ENCODE measurements at places on chromosomes 4 and X. TPM values are rescaled to one million over a fixed set of nuclear protein-coding genes. Genes with fewer than 3 reads are reported as not detected.

DNA sequence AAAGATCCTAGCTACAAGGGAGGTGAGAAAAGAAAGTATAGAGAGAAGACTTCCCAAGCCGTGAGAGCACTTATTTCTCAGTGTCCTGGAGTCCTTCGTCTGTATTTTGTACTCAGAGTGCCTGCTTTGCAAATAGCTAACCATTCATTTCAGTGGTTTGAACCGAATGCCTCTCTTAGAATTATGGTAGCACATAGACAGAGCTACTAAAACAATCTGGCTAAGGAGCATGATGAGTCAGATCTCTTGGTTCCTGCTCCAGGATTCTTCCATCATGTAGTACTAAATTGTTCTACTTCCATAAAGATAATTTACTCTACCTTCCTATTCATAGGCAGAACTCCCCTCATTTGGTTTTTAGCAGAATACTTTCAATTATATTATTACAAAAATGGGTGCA, 946.6 kb downstream of the STIM2 start:
- DNase-seq = no peak

DNA sequence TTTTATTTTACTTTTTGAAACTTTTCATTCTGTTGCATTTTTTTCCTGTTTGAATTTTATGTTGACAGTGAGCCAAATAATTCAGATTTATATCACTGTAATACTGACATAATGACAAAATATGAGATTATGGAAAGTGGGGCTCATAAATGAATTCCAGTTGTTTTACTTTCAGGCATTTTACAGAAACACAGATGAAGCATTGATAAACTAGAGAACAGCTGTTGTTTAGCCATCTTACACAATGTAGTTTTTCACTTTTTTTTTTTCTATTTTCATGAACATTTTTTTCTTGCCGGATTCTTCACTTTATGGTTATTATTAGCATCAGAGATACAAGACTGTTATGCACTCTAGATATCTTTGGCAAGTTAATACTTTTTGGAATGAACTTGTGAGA, 91.7 kb upstream of the PAQR3 start:
- DNase-seq = no peak

GRCh38 chr4:79964400-79965211, 108.4 kb downstream of the ANTXR2 start:
- DNase-seq = no peak

DNA sequence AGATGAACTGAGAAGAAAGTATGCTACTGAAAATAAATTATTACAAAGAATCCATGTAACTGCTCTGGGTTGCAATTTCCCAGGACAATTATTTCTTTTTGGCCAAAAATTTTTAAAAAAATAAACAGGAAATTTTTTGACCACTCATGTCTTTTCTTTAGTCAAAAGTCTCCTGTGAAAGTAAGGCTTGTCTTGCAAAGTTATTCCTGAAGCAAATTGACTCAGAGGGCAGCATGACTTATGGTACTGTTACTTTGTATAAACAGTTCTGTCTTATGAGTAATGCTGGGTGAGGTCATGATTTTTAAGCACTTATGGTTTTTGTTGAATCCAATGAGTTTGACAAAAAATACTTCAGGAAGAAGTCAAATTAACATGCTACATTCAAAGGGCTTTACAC, 292.8 kb upstream of the ARSJ start:
- no peak for DNase-seq

- DNase-seq = no peak
These were observed 50.5 kb upstream of the FAM47C start for GRCh38 chrX:36957425-36958328.

GRCh38 chr4:105470766-105471165, 3.1 kb downstream of the PPA2 start:
- DNase-seq = no peak

- DNase-seq = no peak
These were observed 958.1 kb upstream of the GRID2 start for GRCh38 chr4:91345632-91346031.

GRCh38 chrX:29143356-29143755, 556.1 kb downstream of the IL1RAPL1 start:
- DNase-seq = no peak

DNA sequence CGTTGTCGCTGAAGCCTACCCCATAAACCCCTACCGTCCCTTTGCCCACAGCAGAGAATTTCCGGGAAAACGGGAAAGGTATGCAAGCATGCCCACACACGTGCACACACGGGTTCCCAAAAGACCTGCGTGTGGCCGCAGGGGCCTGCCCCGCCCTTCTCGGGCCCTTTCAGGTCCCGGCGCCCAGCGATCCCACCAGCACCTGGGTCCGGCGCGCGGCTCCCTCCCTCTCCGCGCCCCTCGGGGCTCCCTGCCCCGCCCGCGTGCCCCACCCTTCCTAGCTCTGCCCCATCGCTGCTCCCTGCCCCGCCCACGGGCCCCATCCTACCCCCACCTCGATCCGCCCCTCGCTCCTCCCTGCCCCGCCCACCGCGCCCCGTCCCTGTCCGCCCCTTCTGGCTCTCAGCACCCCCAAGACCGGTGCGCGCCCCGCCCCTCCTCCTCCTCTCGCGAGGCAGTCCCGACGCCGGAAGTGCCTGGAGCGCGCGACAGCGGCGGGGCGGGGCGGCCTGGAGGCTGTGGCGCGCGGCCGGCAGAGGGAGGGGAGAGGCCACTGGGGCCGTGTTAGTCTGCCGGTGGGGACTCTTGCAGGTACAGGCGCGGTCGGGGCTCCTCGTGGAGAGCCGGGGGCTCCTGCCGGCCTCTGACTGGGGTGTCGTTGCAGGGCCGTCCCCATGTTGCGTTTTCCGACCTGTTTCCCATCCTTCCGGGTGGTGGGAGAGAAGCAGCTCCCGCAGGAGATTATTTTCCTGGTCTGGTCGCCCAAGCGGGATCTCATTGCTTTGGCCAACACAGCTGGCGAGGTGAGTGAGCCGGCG, at the start of gene ANAPC4:
Gene ANAPC4 (plus strand): TSS at position 510 of the 818 bp plus-strand sequence. CDS start 165 bp downstream, at position 675.
- DNase-seq = peak; percentile 88

- DNase-seq = no peak
These were observed 54.8 kb upstream of the SORCS2 start for GRCh38 chr4:7137326-7138200.

GRCh38 chr4:133156556-133156955, 7.5 kb downstream of the PCDH10 start:
- DNase-seq = no peak

DNA sequence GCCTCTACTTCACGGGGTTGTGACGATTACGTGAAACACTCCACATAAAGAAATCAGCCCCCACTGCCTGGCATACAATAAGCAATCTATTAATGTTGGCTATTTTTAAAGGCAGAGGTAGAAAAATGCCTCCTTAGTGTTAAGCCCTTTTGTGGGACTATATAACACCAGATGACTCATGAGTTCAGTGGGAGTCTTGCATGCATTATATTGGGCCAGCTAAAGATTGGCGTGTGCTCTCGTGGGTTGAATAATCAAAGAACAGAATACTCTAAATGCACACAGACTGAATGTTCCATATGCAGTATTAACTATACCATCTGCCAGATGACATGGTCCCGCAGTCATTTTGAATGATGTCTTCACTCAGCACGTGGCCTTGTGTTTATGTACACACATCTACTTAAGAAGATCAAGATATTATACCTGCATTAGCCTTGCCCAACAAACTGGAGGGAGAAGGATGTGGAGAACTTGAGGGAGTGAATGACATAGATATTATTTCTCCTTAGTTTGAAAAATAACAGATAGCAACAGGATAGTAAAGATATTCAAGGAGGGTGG, 85.0 kb upstream of the MYOZ2 start:
- no peak for DNase-seq

GRCh38 chr4:17981063-17981462, 40.5 kb downstream of the LCORL start:
- DNase-seq = no peak

DNA sequence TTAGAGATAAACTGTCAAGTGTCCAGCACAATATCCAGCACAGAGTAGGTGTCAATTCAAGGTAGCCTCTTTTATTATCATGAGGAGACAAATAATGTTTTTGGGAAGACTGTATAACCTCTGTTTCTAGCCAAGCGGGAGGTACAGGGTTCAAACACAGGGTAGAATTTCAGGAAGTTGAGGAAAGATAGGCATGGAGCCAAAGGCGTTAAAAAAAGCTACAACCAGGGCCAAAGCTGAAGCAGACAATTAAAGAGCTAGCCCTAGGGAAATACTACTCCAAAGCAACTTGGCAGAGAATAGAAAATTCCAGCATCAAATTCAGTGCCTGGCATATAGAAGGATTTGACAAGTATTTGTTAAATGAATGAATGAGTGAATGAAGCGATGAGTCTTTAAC, 40.0 kb upstream of the CASK start:
- DNase-seq = no peak

- DNase-seq = no peak
These were observed 132.3 kb downstream of the HMX1 start for GRCh38 chr4:8739317-8739716.

GRCh38 chr4:177489471-177490246, 47.4 kb upstream of the AGA start:
- no peak for DNase-seq

The PGAM4 gene
- total RNA-seq = not detected

The PNPLA4 gene
- total RNA-seq = 1.2 TPM

The HSPA4L gene
- not detected for total RNA-seq

The KDR gene
- 0.07 TPM for total RNA-seq

The PARM1 gene
- total RNA-seq = 0.14 TPM

The RTL5 gene
- total RNA-seq = 1.3 TPM

The PRRG3 gene
- total RNA-seq = not detected

The GPM6B gene
- total RNA-seq = not detected

The FOXR2 gene
- total RNA-seq = not detected

The LCORL gene
- total RNA-seq = 28.4 TPM

The KIT gene
- 3.2 TPM for total RNA-seq

Measured in natural killer cell (primary cell).